ENCODE measurements at places on chromosomes 2 and 18.

GRCh38 chr2:237430861-237431260 lies 16.9 kb upstream of the COL6A3 start:
- no peak for DNase-seq

DNA sequence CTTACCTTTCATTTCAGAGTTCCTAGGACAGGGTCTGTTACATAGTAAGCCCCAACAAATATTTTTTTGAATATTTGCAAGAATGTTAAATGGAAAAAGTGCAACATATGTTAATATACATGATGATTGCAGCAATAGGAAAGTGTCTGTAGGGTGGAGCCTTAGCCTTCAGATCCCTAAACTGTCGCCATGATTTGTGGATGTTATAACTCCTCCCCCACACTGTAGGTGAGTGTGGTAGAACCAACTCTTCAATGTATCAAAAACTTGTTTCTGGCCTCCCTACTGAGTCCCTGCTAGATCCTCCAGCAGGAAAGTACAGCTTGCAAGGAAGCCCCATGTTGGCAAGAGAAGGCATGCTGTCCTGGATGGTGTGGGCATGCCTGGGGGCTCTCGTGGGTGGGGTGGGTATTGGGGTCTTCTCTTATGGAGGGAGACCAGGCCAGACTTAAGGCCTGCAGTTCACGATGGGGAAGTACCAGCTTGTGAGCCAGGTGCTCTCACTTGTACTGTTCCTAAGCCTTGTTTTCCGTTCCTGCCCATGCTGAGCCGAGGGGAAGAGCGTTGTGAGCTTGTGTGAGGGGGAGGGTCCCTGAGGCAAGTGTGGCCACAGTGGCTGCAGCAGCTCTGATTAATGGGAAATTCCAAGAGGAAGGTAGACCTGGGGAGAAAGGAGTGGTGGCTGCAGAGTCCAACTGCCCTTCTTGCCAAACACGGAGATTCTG lies 11.4 kb downstream of the FHOD3 start:
- DNase-seq = no peak

DNA sequence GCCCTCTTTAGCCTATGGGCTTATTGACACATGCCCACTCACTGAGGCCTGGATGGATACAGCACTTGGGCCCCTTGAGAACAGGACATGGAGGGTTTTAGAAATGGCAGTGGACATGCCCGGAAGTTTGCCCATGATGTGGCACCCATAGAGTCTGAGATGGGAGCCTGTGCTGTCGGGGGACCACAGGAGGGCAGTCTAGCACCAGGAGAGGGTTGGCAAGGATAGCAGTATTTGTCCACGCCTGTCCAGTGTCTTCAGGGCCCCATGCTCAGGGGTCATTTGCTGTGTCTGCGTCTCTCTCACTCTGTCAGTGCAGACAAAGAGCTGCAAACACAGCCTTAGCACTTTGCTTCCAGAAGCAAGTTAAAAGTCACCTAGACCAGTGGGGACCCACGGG lies 48.7 kb downstream of the IL1RL2 start:
- no peak for DNase-seq

DNA sequence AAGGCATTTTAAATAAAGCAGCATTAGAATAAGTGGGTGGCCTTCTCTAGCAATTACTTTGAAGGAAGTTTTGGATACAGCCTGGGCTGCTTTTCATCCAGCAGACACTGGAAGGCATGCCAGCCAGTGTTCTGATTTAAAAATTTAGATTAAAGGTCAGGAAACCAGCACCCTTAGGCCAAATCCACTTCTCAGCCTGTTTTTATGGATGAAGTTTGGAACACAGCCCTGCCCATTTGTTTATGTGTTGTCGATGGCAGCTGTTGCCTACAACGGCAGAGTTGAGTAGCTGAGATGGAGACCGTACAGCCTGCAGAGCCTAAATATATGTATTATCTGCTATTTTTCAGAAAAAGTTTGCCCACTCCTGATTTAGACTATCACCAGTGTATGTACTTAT lies 313.6 kb upstream of the ACVR2A start:
- DNase-seq = no peak

DNA sequence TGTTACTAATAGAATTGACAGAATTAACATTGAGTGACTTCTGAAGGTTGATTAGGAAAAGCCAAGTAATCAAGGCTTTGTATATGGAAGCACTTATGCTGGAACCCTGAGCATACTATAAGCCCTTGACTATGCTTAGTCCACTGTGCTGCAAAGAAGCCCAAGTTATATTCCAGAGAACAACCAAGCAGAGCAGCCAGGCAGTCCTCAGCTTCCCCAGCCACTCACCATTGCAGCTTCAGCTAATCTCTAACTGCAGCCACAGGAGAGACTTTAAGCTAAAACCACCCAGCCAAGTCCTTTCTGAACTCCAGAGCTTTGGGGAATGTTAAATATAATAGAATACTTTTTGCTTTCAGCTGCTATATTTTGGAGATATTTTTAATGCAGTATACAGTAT lies 164.4 kb upstream of the VWC2L start:
- DNase-seq = no peak

Measured in activated CD8-positive, alpha-beta memory T cell treated with anti-CD3 and anti-CD28 coated beads for 1 hour (primary cell).